ENCODE measurements at places on chromosomes 7 and 10. TPM values are rescaled to one million over a fixed set of nuclear protein-coding genes. Genes with fewer than 3 reads are reported as not detected.

DNA sequence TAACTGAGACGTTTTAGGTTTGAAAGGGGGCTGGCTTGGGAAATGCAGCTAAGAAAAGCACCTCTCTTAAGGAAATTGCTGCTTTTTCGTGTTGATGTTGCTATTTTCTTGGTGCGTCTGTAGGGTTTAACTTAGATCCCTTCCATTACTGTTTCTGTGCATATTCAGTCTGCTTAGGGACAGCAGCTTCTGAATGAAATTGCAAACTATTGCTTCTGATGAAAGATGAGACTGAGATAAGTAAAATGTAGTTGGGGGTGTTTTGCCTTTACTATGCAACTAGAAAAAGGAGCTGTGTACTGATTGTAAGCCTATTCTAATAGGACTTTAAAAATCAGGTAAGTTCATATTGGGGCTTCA, 772 bp downstream of the HDAC9 start:
- peak overlapping the region; percentile 7 for H3K4me3 ChIP-seq
- H3K4me1 ChIP-seq = peaks cover 12% of the 10 kb centered on the region
- no peak for DNase-seq
- no peaks in the 10 kb centered on the region for H3K36me3 ChIP-seq
- H3K27ac ChIP-seq = no peak overlapping the region
- H3K27me3 ChIP-seq = no peaks in the 10 kb centered on the region

GRCh38 chr7:82672078-82672477, 228.5 kb upstream of the CACNA2D1 start:
- no peak overlapping the region for H3K27ac ChIP-seq
- DNase-seq = no peak
- H3K36me3 ChIP-seq = no peaks in the 10 kb centered on the region
- no peaks in the 10 kb centered on the region for H3K27me3 ChIP-seq
- H3K4me1 ChIP-seq = no peaks in the 10 kb centered on the region
- no peak overlapping the region for H3K4me3 ChIP-seq

DNA sequence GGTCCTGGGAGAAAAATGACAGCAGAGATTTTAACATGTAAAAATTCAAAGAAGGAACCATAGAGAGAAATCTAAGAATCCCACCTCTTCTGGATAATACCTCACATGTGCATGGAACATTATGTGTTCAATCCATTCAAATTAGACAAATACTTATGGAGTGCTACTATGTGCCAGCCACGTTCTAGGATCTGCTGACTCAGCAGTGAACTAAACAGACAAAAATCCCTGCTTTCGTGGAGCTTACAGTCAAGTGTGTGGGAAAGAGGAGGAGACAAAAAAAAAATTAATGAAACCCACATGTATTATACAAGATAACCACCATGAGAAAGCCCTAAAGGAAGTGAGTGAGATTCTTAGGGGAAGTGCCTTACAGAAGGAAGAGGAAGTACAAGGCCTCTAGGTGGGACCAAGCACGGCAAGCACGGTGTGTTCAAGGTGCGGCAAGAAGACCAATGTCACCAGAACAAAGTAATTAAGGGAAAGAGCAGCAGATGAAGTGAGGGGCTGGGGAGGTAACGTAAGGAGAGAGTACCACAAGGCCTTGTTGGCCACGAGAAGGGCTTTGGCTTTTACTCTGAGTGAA, 71.0 kb downstream of the SLC25A13 start:
- H3K27ac ChIP-seq = no peak overlapping the region
- no peak overlapping the region for H3K4me3 ChIP-seq
- no peak for DNase-seq
- no peaks in the 10 kb centered on the region for H3K4me1 ChIP-seq

GRCh38 chr10:71736570-71736952, 17.0 kb upstream of the C10orf105 start:
- no peaks in the 10 kb centered on the region for H3K27me3 ChIP-seq
- H3K4me1 ChIP-seq = no peaks in the 10 kb centered on the region
- no peak overlapping the region for H3K4me3 ChIP-seq
- DNase-seq = no peak
- no peaks in the 10 kb centered on the region for H3K36me3 ChIP-seq

DNA sequence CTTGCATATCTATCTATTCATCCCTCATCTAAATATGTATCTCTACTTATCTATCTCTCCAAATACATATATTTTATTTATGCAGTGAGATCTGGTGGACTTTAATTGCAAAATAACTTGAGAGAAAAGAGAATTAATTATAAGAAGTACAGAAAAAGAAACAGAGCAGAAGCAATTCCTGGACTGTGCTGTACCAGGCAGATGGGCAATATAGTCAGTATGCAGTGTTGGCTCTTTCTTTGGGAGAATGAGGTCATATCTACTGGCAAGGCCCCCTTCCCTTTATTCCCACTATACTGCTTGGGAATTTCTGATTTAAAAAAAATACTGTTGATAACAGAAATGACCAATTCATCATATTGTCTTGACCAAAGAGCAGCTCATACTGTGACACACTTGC, 49.0 kb upstream of the TOMM7 start:
- no peak overlapping the region for H3K27ac ChIP-seq
- no peaks in the 10 kb centered on the region for H3K36me3 ChIP-seq
- DNase-seq = no peak
- H3K4me3 ChIP-seq = no peak overlapping the region

GRCh38 chr7:135708041-135708440, 19.9 kb downstream of the SLC13A4 start:
- no peaks in the 10 kb centered on the region for H3K27me3 ChIP-seq
- H3K4me3 ChIP-seq = no peak overlapping the region
- DNase-seq = no peak
- H3K4me1 ChIP-seq = no peaks in the 10 kb centered on the region

DNA sequence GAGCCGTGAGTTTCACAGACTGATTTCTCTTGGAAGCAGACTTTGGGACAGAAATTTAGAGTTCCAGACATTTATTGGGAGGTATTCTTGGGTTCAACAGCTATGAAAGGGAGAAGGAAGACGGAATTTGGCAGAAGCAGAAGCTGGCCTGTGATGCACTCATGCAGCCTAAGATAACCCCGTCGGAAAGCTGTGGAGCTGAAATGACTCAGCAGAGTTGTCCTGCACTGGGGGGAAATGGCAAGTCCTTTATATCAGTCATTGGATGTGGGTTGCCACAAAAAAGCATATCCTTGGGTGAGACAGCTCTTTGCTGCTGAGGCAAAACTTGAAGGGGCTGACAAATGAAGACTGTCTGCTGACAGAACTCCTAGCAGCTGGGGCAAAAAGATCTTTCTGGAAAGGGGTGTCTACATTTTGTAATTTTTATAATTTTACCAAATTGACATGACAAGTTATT, 11.5 kb upstream of the MICU1 start:
- H3K4me3 ChIP-seq = no peak overlapping the region
- no peaks in the 10 kb centered on the region for H3K36me3 ChIP-seq
- H3K4me1 ChIP-seq = peaks cover 11% of the 10 kb centered on the region
- no peak overlapping the region for H3K27ac ChIP-seq
- H3K27me3 ChIP-seq = no peaks in the 10 kb centered on the region

DNA sequence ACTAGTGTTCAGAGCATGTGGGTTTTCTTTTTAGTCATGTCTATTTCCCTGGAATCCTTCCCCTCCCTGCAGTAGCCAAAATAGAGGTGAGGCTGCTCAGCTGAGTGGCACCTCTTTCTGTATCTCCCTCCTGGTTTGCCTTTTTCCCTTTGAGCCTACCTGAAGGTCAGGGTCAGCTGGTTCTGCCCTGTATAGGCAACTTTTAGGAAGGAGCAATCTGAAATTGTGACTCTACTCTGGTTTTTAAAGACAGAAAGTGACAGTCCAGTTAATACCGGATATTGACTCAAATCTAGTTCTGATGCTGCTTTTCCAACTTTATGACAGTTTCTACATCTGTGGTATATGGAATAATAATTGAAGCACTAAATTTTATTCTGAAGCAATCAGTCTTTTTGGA, 26.0 kb downstream of the CCM2 start:
- no peak overlapping the region for H3K4me3 ChIP-seq
- H3K4me1 ChIP-seq = no peaks in the 10 kb centered on the region
- no peak overlapping the region for H3K27ac ChIP-seq

DNA sequence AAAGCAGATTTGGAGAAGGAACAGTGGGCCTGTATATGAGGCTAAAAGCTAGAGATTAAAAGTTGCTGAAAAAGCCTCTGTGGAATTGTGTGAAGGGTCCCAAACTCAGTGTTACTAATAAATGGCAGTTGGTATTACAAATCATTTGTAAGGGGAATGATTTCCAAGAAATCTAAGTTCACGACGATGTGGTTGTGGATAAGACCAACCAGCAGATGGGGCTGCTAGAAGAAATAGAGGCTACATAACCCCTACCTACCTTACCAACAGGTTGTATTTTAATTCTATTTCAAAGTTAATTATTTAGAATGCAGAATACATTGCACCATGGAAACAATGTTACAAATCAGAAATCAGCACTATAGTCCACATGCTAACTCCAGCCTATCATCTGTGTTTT, 377.1 kb downstream of the HPSE2 start:
- H3K27me3 ChIP-seq = no peaks in the 10 kb centered on the region
- no peaks in the 10 kb centered on the region for H3K36me3 ChIP-seq
- no peak overlapping the region for H3K27ac ChIP-seq
- H3K4me1 ChIP-seq = no peaks in the 10 kb centered on the region

- no peak overlapping the region for H3K27ac ChIP-seq
- no peak overlapping the region for H3K4me3 ChIP-seq
- no peaks in the 10 kb centered on the region for H3K4me1 ChIP-seq
- no peaks in the 10 kb centered on the region for H3K27me3 ChIP-seq
These were observed 10.7 kb downstream of the AMZ1 start for GRCh38 chr7:2698581-2699288.

DNA sequence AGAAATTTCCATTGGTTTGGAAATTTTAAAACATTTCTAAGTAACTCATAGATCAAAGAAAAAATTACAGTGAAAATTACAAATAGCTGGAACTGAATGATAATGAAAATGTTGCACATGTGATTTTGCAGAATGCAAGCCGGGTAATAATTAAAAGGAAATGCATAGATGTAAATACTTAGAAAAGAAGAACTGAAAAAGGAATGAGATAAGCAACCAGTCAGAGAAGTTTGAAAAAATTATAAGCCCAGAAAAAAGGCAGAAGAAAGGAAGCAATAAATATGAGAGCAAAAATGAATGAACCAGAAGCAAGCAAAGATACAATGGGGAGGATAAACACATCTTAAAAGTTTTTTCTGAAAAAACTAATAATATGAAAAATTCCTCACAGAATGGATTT, 3.2 kb upstream of the TMEM273 start:
- no peaks in the 10 kb centered on the region for H3K36me3 ChIP-seq
- DNase-seq = no peak
- no peaks in the 10 kb centered on the region for H3K27me3 ChIP-seq

GRCh38 chr10:101235766-101236165, 6.5 kb upstream of the LBX1 start:
- H3K27me3 ChIP-seq = peaks cover 12% of the 10 kb centered on the region
- H3K27ac ChIP-seq = no peak overlapping the region
- no peak overlapping the region for H3K4me3 ChIP-seq
- H3K36me3 ChIP-seq = no peaks in the 10 kb centered on the region

DNA sequence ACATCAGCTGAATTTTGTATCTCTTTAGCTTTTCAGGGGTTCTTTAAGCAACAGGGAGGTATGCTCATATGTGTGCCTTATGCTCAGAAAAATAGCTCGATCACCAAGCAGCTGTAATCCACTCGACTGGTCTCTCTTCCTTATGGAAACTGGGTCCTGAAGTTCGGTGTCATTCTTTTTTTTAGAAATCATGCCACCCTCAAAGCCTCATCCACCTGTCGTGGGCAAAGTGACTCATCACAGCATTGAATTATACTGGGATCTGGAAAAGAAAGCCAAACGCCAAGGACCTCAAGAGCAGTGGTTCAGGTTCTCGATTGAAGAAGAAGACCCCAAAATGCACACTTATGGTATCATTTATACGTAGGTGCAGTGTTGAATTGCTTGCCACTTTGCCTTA, 83.6 kb downstream of the FANK1 start:
- no peaks in the 10 kb centered on the region for H3K27me3 ChIP-seq
- DNase-seq = no peak
- H3K27ac ChIP-seq = no peak overlapping the region
- H3K36me3 ChIP-seq = no peaks in the 10 kb centered on the region
- H3K4me1 ChIP-seq = no peaks in the 10 kb centered on the region
- H3K4me3 ChIP-seq = no peak overlapping the region

The MYO1G gene
- 1.5 TPM for polyA plus RNA-seq

DNA sequence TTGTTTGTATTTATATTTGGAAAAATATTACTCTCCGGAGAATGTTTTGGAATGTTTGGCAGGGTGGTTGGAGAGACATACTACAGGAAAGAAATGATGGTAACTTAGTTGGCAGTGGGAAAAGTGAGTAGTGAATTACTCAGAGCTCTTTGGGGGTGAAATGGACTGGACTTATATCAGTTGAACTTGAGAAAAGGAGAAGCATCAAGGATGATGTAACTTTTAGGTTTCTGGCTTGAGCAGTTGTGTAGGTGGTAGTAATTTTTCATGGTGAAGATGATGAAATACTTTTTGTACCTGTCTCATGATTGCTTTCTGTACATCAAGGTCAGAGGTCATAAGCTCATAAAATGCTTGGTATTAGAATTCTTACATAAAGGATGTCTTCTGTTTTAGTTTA, 617.2 kb downstream of the AUTS2 start:
- H3K36me3 ChIP-seq = no peaks in the 10 kb centered on the region
- no peak for DNase-seq
- H3K4me1 ChIP-seq = no peaks in the 10 kb centered on the region
- no peak overlapping the region for H3K27ac ChIP-seq
- no peaks in the 10 kb centered on the region for H3K27me3 ChIP-seq

The HOXA10 gene
- not detected for polyA plus RNA-seq

GRCh38 chr10:79023240-79024162, 45.3 kb upstream of the ZMIZ1 start:
- DNase-seq = no peak
- no peak overlapping the region for H3K4me3 ChIP-seq
- no peak overlapping the region for H3K27ac ChIP-seq
- H3K4me1 ChIP-seq = peaks cover 6% of the 10 kb centered on the region
- no peaks in the 10 kb centered on the region for H3K36me3 ChIP-seq

DNA sequence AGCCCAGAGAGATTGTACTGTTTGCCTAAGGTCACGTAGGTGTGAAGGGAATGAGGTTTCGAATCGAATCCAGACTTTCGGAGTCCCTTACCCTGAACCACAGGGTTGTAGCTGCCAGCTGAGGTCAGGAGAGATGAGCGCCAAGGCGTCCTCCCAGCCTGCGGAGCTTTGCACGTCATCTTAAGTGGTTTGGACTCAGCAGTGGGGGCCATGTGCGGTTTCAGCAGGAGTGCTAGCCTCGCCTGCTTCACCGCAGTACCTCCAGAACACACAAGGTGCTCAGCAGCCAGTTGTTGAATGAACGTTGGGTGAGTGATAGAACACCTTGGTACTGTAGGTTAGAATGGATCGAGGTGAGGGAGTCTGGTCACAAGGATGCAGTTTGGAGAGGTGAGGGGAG, 74.9 kb upstream of the PPIF start:
- peaks cover 10% of the 10 kb centered on the region for H3K4me1 ChIP-seq
- H3K36me3 ChIP-seq = peaks cover 3% of the 10 kb centered on the region
- no peak for DNase-seq
- H3K4me3 ChIP-seq = no peak overlapping the region

The TMEM178B gene
- polyA plus RNA-seq = 2.2 TPM

The SPDYE18 gene
- polyA plus RNA-seq = 0.49 TPM

GRCh38 chr7:102320601-102321350, 34.1 kb downstream of the SH2B2 start:
- DNase-seq = no peak
- no peaks in the 10 kb centered on the region for H3K36me3 ChIP-seq
- no peaks in the 10 kb centered on the region for H3K4me1 ChIP-seq

GRCh38 chr7:3501671-3502070, 200.6 kb downstream of the SDK1 start:
- no peaks in the 10 kb centered on the region for H3K27me3 ChIP-seq
- no peak overlapping the region for H3K27ac ChIP-seq
- H3K4me3 ChIP-seq = no peak overlapping the region
- H3K4me1 ChIP-seq = peaks cover 10% of the 10 kb centered on the region

The TFEC gene
- polyA plus RNA-seq = 0.19 TPM
